ENCODE measurements at places on chromosomes 4 and X.

- DNase-seq: no peak
Measured at GRCh38 chr4:166314902-166315301, 441.9 kb downstream of the TLL1 start.

GRCh38 chr4:148444296-148445070, 2.3 kb upstream of the NR3C2 start:
- DNase-seq: no peak

GRCh38 chrX:110671068-110671803, 124.4 kb downstream of the CHRDL1 start:
- no peak for DNase-seq

GRCh38 chr4:127856813-127857447, 23.8 kb upstream of the PLK4 start:
- no peak for DNase-seq

DNA sequence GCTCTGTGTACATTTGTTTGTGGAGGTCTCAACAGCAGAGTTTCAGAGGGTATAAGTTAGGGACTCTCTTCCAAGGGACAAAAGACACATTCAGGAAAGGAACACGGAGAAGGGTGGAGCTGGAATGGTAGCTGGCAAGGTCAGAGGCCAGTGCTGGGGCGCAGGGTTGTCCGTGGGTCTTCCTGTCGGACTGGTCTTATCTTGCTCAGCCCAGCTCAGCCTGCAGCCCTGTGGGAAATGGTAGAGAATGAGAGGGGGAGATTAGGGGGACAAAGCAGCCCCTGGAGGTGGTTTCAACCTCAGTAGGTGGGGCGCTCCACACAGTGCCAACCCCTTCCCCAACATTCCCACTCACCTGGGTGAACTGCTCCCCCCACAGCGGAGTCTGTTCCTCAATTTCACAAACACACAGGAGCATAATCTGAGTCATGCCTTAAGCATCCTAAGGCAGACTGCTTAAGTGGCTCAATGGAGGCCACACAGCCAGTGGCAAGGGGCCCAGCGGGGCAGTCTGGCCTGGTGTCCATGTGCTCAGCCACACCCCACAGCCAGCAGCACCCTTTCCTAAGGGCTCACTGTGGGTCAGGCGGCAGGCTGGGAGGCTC, 6.9 kb upstream of the HDAC6 start:
- no peak for DNase-seq

DNA sequence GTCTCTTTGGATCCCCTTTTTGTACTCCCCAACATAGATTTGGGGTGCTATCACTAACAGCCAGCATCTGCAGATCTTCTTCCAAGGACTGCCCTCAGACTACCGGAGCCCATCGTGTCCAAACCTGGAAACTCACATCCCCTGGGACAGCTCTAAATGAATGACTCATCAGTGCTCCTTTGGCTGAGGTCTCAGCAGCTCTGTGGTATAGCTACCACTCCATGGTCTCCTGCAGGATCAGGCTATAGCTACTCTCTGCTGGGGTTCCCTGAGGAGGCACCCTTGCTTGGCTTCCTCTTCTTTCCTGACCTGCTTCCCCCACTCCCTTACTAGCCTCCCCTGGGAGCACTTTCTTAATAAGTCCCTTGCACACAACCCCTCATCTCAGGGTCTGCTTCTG, 97.5 kb upstream of the PRPS2 start:
- DNase-seq: no peak

DNA sequence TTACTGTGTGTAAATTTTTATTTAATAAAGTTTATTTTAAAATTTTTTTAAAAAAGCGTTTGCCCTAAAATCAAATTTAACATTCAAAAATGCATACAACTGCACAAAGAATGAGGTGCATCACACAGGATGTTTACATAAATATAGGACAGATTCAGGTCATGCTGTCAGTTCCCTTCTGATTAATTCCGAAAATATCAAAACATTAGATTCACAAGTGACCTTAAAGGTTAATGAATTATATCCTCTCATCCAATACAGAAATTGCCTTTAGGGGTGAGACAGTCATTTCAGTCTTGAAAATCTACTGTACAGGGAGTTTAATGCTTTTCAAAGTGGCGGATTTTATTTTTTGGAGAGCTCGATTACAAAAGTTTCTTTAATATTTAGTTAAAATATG, 208.7 kb upstream of the FTHL17 start:
- DNase-seq: no peak

- DNase-seq: no peak
Measured at GRCh38 chr4:79495447-79495846, 87.4 kb upstream of the GK2 start.

DNA sequence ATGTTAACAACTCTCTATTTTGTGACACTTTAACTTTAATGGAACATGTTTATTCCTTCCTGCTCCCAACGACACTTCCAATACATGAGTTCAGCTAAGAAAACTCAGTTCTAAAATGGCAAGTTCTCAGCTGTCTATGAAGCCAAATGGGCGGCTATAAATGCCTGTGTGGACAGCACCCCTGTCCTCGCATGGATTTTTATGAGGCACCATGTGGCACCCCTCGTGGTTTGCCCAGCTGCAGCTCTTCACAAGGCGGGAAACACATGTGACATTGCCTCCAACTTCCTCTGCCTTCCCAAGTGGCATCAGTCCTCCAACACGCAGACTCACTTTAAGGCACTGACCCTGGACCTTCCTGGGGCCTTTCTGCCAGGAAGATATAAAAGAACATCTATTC, 48.0 kb downstream of the SH3RF1 start:
- DNase-seq: no peak

DNA sequence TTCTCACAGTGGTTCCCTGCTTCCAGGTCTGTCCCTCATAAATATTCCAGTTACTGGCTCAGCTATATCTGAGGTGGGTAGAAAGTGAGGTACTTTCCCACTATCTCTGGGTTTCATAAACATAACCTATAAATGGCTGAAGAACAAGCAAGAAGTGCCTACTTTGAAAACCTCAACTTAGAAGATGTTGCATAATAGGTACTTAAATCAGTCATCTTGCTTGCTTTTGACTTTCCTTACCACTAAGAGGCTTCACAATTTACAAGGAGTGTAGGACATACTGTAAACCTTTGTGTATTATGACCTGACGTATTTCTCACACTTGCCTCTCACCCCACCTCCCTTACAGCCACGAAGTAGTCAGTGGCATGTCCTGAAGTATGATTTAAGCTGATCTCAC, 145.9 kb downstream of the PCDH19 start:
- DNase-seq: no peak

- no peak for DNase-seq
Measured at GRCh38 chrX:45840411-45840950, 639.8 kb upstream of the DIPK2B start.
